ENCODE measurements at places on chromosomes 5 and 9. TPM values are rescaled to one million over a fixed set of nuclear protein-coding genes. Genes with fewer than 3 reads are reported as not detected.

CYSRT1 gene
- total RNA-seq = 0.74 TPM

TAF11L10 gene
- not detected for total RNA-seq

ZFP2 gene
- 0.67 TPM for total RNA-seq

RGS7BP gene
- total RNA-seq = not detected

N4BP3 gene
- 0.34 TPM for total RNA-seq

PCA3 gene
- total RNA-seq = not detected

SPATA31D4 gene
- not detected for total RNA-seq

SPATA31C1 gene
- not detected for total RNA-seq

LPAR1 gene
- total RNA-seq = 106 TPM

SELENOP gene
- total RNA-seq = 30.4 TPM

DMGDH gene
- 2.5 TPM for total RNA-seq

SLC1A3 gene
- total RNA-seq = 2.7 TPM

LRRC70 gene
- 0.17 TPM for total RNA-seq
